ENCODE measurements at places on chromosomes 7 and 10.

DNA sequence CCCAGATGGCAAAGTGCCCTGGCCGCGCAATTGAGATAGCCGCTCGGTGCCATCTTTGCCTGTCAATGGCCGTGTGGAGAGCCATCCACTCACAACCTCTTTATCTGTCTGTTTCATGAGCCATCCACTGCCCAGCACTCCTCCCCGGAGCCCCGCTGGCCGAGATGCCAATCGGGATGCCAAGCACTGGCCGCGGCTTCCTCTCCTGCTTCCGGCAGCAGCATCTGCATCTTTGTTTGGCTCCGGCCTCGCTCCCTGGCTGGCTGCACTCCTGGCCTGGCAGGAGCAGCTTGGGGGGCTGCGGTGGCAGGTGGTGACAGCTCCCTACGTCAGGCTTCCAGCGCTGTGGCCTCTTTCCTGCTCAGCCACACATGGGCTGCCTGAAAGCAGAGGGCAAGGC is 231.7 kb downstream of the USP6NL start:
- peak; percentile 7 for DNase-seq

DNA sequence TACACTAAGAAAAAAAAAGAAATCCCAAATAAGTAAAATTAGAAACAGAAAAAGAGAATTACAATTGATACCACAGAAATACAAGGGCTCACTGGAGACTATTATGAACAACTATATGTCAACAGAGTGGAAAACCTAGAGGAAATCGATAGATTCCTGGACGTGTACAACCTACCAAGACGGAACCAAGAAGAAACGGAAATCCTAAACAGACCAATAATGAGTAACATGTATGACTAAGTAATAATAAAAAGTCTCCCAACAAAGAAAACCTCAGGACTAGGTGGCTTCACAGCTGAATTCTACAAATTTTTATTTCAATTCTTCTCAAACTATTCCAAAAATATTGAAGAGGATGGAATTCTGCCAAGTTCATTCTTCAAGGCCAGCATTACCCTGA is 13.9 kb downstream of the DIP2C start:
- DNase-seq: no peak

- no peak for DNase-seq
Measured at GRCh38 chr7:78768859-78769258, 684.6 kb downstream of the MAGI2 start.

- DNase-seq: no peak
Measured at GRCh38 chr10:36526033-36526432, 599.4 kb upstream of the ANKRD30A start.

- DNase-seq: no peak
Measured at GRCh38 chr7:130994378-130995115, 260.5 kb upstream of the KLF14 start.

DNA sequence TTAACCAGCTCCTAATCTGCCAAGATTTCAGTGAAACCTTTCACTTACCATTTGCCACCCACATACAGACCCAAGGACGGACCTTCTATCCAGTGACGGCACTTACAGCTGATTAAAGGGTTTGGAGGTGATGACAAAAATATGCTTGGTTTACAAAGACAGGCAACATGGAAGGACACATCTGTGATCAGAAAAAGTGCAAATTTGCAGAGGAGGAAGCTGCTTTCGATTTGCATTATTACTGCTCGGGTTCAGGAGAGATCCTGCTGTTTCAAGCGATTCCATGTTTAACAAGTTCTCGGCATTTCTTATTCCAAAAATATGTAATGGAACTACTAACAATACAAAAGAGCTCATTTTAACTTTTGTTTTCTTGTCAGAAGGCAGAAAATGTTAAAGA is 109.0 kb downstream of the JAZF1 start:
- no peak for DNase-seq

GRCh38 chr7:40348126-40348728 is 213.4 kb downstream of the SUGCT start:
- no peak for DNase-seq

DNA sequence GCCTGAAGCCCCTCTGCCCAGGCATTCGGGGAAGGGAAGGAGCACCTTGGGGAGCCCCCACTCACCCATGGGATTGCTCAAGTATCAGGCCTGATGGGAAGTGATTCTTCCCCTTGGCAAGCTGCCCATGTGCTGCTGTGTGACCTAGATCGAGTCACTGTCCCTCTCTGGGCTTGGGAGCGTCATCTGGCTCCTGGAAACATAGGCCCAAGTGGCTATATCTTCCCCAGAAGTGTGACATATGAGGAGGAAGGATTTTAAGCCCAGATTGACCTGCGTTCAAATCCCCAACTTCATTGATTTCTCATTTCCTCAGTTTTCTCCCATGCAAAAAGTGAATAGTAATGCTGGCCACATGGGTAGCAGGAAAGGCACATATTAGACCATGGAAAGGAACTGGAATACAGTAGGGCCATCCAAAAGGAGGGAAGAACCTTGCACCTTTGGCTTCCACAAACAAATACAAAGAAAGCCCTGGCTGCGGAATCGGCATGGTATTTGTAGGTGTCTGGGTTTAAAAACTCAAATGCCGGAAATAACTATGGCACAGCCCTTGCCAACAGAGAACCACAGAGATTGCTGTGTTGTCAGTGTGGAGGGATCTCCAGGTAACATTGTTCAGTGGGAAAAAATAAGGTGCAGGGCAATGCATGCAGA is 169.5 kb upstream of the ZMIZ1 start:
- no peak for DNase-seq

GRCh38 chr7:24059775-24060174 is 224.2 kb upstream of the NPY start:
- DNase-seq: no peak

- no peak for DNase-seq
Measured at GRCh38 chr7:22660293-22660692, 66.7 kb upstream of the IL6 start.

DNA sequence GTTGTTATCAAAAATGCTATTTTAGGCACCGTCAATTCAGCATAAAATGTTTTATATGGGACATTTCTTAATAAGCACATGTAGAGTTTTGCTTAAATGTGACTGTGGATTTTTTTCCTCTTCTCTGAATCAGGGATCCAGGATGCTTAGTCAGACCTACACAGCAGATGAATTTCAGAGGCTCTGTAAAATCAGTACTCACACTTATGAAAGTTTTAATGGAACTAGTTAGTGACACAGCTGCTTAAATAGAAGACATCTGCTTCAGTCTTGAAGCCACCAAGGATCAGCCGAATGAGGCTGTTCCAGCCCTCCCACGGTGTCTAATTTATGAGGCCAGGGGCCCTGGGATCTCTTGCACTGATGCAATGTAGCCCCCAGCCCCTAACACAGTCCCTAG is 136.0 kb downstream of the MYOF start:
- DNase-seq: no peak

GRCh38 chr10:4250587-4250887 is 465.5 kb upstream of the KLF6 start:
- DNase-seq: no peak

DNA sequence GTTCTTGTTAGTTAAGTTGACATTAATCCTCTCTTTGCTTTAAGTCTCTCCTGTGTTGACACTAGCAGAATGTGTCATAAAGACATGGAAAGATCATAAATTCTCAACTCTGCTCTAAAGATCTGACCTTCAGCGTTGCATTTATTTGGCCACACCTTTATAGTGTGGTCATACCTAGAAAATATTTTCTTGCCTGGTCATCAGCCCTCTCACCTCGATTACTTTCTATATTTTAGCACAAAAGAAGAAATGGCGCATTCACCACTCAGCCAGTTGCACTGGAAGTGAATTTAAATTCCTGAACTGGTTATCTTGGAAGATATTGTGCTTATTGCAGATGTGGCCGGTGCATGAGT is 96.7 kb upstream of the PDCD4 start:
- DNase-seq: no peak

GRCh38 chr10:8059191-8059936 is 4.9 kb downstream of the GATA3 start:
- DNase-seq: no peak

- no peak for DNase-seq
Measured at GRCh38 chr7:4809091-4809591, 33.7 kb downstream of the AP5Z1 start.

DNA sequence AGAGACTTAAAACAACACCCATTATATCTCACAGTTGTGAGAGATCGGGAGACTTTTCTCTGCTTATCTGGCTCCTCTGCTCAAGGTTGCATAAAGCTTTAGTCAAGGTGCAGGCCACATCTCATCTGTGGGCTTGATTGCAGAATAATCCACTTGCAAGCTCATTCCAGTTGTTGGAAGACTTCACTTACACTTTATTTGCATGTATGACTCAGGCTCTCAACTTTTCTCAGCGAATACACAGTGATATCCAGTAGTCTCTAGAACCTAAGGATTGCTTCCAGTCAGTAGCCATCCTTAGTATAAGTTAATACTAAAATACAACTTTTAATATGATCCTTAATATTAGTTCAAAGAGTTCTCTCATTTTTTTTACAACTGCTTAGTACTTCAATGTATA is 435.5 kb upstream of the NRG3 start:
- DNase-seq: no peak

- no peak for DNase-seq
Measured at GRCh38 chr10:77716458-77717317, 79.1 kb upstream of the KCNMA1 start.

DNA sequence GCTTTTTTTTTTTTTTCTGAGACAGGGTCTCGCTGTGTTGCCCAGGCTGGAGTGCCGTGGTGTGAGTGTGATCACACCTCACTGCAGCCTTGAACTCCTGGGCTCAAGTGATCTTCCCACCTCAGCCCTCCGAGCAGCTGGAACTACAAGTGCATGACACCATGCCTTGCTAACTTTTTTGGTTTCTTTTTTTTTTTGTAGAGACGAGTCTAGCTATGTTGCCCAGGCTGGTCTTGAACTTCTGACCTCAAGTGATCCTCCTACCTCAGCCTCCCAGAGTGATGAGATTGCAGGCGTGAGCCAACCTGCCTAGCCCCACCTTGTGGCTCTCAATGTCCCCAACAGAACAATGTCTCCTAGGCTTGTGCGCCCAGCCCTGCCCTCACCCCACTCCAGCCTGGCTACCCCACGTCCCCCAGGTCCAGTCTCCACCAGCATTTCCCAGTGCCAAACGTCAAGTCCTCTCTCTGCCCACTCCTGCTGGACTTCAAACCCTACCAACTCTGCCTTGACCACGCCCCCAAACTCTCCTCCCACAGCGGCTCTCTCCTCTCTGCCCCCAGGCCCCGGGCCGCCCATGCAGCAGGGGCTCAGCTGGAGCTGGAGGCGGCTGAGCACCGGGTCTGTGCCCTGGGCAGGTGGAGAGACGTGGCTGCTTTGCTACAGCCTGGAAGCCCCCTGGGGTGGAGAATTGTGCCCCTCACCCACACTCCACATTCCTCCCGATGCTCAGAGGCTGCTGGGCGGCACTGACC is 18.9 kb downstream of the BHLHA15 start:
- DNase-seq: no peak

GRCh38 chr7:55427800-55428199 is 62.7 kb downstream of the LANCL2 start:
- DNase-seq: no peak

DNA sequence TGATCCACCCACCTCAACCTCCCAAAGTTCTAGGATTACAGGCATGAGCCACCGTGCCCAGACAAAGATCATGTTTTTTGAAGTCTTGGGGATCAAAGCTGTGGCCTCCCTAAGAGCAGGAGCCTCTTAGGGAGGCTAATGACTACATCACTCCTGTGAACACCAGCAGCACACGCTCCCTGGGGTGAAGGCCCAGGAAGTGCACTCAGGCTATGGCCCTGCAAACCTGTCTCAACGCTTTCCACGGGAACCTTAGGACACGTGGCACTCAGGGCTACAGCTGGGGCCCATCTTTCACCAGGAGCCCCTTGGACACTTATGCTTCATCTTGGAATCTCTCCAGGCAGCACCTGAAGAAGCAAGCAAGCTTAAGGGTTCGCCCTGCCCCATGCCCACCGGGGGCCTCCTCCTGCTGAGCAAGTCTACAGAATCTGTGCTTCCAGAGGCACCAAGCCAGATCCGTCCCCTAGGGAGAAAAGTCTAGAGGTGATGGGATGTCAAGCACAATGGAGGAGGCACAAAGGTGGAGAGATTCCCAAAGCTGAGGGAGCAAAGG is 18.4 kb downstream of the VSTM4 start:
- no peak for DNase-seq

DNA sequence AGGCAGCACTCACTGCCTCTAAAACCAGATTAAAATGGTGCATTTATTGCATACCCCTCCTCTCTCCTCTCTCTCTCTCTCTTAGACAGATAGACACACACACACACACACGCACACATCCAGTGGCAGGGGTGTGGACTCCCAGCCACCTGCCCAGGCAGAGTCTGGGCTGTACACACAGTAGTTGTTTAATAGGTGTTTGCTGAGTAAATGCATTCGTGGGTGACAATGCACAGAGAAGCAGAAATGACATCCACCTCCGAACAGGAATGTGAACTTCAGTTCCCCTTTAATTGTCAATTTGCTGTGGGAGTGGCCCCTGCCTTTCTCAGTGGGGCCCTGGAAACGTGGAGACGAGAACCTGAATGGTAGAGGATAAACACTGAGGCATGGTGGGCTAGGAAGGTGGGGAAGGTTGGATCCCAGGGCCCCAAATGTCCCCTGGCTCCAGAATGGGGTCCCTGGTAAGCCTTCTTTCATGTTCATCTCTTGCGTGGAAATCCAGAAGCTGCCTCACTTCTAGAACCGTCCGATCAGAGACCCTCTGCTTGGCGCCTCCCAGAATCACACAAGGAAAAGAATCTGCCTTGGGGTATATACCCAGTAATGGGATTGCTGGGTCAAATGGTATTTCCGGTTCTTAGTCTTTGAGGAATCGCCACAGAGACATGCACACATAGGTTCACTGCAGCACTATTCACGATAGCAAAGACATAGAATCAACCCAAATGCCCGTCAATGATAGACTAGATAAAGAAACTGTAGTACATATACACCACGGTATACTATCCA is 58.5 kb upstream of the ECHDC3 start:
- DNase-seq: no peak

DNA sequence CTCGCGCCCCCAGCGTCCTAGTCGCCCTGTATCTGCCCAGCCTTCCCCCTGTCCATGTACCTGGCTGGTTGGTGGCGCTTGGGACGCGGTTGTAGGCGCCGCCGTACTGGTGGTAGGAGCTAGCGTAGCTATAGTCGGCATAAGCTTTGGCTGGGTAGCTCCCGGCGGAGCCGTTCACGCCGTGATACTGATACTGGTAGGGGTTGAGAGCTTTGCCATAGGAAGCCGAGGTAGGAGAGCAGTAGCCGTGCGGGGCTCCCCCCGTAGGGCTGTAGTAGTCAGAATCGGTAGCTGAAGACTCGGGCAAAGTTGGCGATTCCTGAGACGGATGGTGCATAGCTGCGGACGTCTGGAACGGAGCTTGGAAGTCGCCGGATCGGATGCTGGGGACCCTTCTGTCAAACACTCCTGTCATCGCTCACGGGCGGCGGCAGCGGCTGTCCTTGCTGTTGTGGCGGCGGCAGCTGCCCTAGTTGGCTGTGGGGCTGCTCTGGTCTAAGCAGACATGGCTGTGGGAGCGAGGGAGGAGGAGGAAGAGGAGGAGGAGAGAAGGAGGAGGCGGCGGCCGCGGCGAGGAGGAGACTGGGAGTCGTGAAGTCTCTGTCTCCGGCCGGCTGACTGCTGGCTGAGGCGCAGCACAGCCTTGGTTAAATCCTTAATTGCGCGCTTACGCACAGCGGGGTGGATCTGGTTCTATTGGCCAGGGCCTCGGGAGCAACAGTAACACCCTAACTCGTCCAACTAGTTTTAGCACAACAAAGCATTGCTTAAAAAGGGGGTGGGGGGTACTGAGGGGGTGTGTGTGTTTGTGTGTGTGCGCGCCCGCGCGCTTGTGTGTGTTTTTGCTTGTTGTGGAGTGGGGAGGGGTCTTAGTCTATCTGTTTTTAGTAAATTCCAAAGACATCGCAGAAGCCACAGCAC is at the start of gene DLX5:
Gene DLX5 (minus strand): TSS at position 623 of the 921 bp plus-strand sequence. CDS start 208 bp downstream, at position 415.
- no peak for DNase-seq

All from substantia nigra (tissue), 51 donors.